CD4-positive, alpha-beta T cell treated with Interleukin-17A for 1 hour (primary cell): ENCODE measurements at places on chromosomes 3 and 15.
A peak's percentile ranks its signal among the peaks of the same experiment; 100 is the strongest.

GRCh38 chr3:14137445-14137844 lies 12.6 kb downstream of the TMEM43 start:
- DNase-seq = no peak

DNA sequence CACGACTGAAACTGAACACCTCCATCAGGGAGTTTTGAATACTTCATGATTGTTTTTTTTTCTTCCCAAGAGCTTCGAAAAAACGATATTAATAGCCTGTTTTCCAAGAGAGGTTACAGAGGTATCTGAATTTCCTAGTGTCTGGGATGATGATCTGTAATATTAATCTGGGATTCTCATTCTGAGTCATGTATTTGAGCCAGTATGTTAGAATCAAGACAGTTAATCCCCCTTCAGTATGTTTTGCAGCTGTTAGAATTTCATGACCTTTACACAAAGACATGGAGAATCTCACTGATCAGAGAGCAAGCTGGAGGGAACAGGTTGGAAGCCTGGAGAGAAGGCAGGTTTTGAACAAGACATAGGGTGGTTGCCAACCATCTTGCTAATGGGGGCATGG lies 234.5 kb upstream of the GAP43 start:
- no peak for DNase-seq

- DNase-seq = no peak
These were observed 64.4 kb downstream of the CCDC54 start for GRCh38 chr3:107441617-107442016.

DNA sequence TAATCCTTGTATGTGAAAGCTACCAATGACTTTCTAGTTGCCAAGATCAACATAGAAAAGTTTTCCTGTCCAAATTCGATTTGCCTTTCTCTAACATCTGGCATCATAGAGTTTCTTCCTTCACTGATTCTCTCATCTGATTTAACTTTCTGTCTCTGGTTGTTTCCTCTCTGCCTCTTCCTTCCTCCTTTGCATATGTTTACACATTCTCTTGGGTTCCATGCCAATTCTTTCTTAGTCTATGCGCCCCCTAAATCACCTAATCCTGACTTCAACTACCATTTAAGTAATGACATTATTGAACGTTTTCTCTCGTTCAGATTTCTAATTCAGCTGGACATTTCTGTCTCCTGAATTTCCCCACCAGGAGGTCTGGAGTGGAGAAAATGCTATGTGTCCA lies 561.9 kb upstream of the TGFBR2 start:
- DNase-seq = no peak

DNA sequence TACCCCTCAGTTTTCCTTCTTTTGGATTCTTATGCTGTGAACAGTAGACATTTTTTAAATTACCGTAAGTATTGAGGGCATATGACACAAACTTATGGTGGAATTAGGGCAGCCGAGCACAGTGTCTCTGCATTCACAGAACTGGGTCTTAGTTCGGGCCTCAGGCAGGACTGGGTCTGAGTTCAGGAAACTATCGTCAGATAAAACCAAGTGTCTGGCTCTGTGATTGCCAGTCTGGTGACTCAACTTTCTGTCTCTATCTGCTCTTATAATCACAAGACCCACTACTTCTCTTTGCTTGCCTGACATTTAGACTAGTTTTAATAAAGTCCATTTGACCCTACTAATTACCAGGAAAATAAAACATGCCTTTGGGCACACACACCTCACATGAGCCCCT lies 146.2 kb downstream of the LMLN start:
- DNase-seq = no peak

GRCh38 chr15:73744293-73744692 lies 8.9 kb downstream of the INSYN1 start:
- DNase-seq = no peak

DNA sequence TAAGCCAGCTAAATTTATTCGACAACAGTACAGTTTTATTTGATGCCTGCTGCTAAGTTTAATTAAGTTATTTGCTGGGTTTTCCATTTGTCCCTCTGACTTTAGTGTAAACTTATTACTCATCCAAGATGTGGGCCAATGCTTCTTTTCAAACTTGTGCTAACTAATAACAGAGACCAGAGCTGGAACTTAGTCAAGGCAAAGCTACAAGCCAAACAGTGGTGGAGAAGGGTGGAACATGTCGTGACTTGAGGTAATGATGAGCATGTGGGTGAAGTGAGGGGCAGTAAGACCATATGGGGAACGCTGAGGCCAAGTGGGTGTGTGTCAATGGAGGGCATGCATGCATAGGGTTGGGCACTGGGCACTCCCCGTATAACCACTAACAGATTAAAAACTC lies 63.9 kb downstream of the NMD3 start:
- no peak for DNase-seq

GRCh38 chr3:139339219-139339906 lies 4.5 kb upstream of the MRPS22 start:
- DNase-seq = no peak

- DNase-seq = peak; percentile 23
These were observed 632 bp upstream of the IDH3A start for GRCh38 chr15:78148392-78149067.

DNA sequence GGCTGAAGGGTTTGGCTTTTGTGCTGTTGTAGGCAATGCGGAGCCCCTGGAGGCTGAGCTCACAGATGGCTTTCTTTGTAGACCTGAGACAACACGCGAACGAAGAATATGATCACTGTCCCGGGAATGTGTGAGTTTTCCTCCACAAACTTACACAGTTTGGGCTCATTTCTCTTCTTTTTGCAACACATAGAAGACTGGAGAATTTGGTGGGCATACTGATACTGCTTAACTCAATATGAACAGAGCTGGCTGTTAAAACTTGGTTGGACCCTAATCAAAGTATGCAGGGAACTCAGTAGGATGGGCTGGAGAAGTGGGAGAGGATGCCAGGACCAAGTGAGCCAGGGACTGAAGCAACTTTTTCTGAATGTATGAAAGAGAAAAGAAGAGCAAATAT lies 12.2 kb upstream of the RFC4 start:
- DNase-seq = no peak

- DNase-seq = no peak
These were observed 235.3 kb downstream of the C3orf38 start for GRCh38 chr3:88385090-88385489.

DNA sequence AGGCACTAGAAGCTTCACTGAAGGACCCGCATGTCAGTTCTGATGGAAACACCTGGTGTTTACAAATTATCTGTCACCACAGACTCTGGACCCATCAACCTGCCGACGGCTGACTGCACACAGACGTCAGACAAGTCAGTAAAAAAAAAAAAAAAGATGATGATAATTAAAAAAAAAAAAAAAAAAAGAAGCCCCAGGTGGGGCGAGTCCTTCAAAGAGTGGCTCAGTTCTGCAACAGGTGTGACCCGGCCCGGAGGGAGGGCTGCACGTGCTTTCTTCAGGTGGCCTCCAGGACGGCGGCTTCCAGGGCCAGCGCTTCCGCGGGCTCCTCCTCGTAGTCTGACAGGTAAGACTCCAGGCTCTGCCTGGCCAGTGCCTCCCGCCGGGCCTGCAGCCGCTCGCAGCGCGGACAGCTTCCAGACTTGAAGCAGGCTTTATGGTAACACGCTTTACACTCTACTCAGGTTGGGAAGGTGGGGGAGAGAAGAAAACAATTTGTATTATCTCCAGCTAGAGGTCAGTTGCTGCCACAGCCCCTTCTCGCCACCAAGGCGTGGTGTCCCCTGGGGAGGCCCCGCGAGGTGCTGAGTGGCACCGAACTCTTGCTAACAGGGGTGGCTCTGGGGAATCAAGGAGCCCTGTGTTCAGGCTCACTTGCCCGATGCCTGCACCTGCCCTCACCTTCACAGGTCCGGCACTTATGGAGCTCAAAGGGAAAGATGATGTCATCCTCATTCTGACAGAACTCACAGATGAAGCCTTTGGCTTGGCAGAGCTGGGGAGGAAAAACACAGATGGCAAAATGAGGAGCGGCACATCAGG lies 61.8 kb downstream of the RUBCN start:
- DNase-seq = no peak

- no peak for DNase-seq
These were observed 368.4 kb downstream of the MECOM start for GRCh38 chr3:169295126-169295525.

GRCh38 chr15:95883064-95883463 lies 447.4 kb upstream of the NR2F2 start:
- DNase-seq = no peak

DNA sequence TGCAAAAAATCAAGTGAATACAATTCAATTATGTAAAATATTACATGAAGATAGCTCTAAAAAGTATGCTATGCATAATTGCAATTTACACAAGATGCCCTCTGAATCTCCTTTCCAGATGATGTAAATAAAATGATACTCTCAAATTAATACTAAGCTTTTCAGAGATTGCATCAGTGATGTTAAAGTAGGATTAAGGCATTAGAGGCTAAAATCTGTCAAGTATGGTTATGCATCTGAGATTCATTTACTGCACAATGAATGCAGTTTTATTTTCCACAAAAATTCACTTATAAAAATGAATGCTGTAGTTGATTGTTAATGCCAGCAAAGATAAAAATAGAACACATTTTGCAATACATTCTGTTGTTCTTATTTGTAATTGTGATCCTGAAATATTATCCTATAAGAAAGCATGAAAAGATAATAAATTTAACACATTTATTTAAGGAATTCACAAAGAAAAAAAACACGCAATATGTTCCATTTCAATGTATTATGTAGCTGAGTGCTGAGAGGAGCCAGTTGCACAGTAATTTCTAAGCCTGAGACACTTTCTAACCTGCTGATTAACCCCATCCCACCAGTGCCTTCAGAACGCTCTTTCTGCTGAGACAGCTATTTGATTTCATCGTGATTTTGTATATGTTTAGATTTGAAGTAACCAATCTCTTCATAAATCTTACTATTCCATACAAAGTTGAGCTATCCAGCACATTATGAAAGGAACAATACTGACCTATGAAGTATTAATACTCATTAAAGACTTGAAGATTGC lies 224.4 kb downstream of the CADM2 start:
- DNase-seq = no peak
